Ovary (tissue), 10 donors: ENCODE measurements at places on chromosomes 1 and 21. TPM values are rescaled to one million over a fixed set of nuclear protein-coding genes. Genes with fewer than 3 reads are reported as not detected.

GRCh38 chr1:177849130-177849529, 120.7 kb downstream of the SEC16B start:
- DNase-seq, result no peak

GRCh38 chr1:231636157-231636556, 9.6 kb downstream of the DISC1 start:
- DNase-seq, result peak; percentile 44

DNA sequence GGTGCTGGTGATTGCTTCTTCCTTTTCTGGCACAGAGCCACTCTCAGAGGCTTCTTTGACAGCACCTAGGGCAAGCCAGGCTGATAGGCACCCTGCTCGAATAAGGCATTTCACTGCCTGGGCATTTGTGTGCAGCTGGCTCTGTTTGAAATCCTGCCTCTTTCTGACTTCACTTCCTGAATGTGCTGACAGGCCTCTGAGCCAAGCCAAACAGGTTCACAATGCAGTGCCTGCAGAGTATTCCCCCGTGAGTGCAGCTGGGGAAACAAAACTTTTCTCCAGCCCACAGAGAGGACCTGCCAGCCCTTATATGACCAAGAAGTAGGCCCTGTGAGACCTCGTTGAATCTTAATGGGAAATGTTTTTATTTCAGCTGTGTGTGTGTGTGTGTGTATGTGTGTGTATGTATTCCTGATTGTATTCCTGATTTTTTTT, 10.4 kb downstream of the JUN start:
- no peak for DNase-seq

- no peak for DNase-seq
Observed at GRCh38 chr21:14773777-14774345, 227.7 kb upstream of the SAMSN1 start.

DNA sequence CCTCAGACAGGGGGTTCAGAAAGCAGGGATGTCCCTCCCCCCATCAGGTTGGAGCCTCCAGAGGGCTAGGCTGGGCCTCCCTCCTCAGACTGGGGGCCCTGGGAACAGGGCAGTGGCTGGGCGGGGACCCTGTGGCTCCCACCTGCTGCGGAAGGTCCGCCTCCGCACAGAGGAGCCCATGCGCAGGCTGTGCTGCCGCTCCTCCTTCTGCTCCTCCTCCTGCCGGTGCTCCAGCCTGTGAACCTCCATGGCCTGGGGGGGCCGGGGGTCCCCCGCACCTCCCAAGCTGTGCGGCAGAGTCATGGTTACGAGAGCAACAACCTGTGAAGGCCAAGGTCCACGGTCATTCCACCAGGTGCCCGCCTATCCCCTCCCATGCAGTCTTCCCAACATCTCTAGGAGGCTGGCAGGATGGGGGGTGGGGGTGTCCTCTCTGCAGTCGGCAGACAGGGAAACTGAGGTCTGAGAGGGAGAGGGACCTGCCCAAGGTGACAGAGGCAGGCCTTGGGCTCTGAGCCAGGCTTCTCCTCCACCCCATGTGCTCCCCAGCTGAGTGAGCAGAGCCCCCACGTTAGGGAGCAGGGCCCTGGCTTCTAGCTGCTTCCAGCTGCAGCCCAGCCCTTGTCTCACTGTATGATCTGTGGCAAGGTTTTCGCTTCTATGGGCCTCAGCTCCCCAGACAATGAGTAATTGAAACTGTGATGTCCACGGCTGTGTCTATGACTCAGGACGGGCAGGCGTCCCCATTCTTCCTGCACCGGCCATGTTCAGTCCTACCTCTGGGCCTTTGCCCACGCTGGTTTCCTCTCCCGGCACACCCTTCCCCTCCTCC, 3.4 kb downstream of the MYOM3 start:
- no peak for DNase-seq

Gene FCRL1
- not detected for total RNA-seq

DNA sequence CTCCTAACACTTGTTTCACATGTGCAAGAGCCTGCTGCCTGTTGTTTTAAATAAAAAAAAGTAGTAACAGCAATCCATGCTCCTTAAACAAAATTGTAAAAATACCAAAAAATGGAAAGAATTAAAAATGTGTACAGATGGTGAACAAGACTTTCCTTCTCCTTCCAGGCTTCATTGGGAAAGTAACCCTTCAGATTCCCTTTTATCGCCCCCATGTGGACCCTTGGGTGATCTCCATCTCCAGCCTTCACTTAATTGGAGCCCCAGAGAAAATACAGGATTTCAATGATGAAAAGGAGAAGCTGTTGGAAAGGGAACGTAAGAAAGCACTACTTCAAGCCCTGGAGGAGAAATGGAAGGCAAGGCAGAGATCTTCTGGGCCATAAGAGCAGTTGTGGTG, 14.2 kb downstream of the VPS13D start:
- DNase-seq, result no peak

- DNase-seq, result no peak
Observed at GRCh38 chr1:78854556-78854955, 152.0 kb downstream of the ADGRL4 start.

- DNase-seq, result no peak
Observed at GRCh38 chr1:84971957-84972356, 25.0 kb downstream of the MCOLN2 start.

GRCh38 chr1:96482616-96483015, 239.0 kb upstream of the PTBP2 start:
- DNase-seq, result no peak

GRCh38 chr21:41396558-41397075, 29.4 kb upstream of the MX1 start:
- DNase-seq, result no peak

GRCh38 chr1:96049759-96050409, 671.7 kb upstream of the PTBP2 start:
- no peak for DNase-seq

GRCh38 chr1:169867012-169867675, 26.6 kb downstream of the SCYL3 start:
- DNase-seq, result no peak

DNA sequence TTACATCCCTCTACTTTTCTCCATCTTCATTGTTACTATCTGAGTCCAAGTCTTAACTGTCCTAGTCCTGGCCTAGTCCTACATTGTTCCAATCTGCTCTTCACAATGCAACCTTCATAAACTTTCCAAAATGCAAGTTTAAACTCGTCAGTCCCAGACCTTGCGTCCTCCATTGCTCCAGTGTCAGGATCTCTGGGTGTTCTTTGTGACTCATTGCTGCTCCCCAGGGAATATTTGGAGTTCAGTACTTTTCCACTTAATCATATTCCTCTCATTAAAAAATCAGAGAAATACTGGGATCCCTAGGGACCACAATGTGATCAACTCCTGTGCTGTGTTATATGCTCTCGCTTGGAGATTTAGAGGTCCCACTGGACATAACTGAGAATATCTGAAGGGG, 18.0 kb upstream of the KPRP start:
- DNase-seq, result no peak

DNA sequence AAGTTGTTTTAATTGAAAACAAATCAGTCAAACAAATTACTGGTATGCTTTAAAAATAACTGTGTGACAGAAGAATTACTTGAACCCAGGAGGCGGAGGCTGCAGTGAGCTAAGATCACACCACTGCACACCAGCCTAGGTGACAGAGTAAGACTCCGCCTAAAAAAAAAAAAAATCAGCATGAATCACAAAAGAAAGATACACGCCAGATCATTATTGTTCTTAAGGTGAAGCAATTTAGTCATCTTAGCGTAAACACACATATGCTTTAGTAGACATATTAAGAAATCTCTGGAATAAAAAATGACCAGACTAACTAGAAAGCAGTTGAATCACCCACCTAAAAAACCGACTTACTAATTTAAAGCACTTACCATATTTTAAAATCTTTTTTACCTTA, 20.2 kb downstream of the RERE start:
- DNase-seq, result no peak

DNA sequence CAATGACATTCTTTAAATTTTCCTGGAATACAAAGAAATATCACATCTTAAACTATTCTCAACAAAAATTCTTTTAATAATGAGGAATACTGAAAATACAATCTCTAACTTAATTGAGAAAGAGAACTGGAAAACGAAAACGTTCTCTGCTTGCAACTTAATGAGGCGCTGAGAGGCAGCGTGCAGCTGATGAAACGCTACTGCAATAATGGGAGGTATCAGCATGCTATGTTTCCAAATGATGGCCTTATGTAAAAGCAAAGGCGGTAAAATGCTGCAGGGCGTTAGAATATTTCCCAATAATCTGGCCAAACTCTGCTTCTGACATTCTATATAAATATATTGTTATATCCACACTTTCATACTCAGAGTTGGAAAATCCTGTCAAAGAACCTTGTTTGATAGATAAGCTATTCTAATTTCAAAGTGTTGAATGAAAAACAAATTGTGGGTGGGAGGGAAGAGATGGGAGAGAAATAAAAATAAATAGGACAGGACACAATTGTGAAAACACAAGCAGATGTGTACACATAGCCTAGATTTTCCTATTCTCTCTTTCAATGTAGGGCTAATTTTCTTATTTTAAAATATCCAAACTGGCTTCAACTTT, 70.9 kb downstream of the APP start:
- DNase-seq, result no peak

Gene TIE1
- 10.4 TPM for total RNA-seq

Gene CD48
- 0.61 TPM for total RNA-seq

GRCh38 chr1:21307210-21307609, 16.9 kb upstream of the ECE1 start:
- DNase-seq, result no peak

DNA sequence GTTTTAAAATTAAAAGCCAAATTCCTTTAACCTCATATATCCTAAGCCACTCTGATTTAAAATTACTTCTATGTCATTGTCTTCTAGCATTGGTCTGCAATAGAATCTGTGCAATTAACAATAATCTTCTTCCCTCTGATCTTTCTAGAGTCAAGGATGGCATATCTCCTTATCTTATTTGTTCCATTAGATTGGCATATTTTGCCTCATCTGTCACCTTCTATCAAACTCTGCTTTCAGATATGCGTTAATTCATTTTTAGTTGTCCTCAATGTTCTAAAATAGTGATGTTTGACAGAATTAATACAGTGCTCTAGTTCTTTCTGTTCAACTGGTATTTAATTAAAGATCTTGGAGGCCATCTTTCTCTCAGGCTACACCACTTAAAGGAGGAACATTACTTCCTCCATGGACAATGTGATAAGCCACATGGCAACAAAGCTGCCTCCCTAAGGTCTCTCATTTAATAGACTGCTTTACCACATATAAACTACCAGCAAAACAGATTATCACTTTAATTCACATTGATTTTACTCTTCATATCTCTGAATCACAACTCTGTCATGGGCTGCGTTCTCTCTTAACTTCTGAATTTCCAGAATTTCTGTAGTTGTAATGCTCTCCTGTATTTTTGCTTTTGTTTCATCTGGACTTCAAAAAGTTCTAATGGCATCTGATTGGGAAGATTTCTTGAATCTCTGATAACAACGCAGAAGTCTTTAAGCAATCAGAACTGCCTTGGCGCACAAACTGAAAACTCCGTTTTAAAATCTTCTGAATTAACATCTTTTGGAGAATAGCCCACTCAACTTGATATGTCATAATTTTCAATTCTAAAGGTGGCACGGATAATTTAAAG, 2.8 kb downstream of the NRIP1 start:
- DNase-seq, result no peak

GRCh38 chr1:246107516-246108277, 399.4 kb downstream of the SMYD3 start:
- no peak for DNase-seq

Gene FCMR
- 0.38 TPM for total RNA-seq

- DNase-seq, result no peak
Observed at GRCh38 chr1:121595089-121595488, 410.3 kb downstream of the SRGAP2C start.

Gene SPOCD1
- 1.0 TPM for total RNA-seq

DNA sequence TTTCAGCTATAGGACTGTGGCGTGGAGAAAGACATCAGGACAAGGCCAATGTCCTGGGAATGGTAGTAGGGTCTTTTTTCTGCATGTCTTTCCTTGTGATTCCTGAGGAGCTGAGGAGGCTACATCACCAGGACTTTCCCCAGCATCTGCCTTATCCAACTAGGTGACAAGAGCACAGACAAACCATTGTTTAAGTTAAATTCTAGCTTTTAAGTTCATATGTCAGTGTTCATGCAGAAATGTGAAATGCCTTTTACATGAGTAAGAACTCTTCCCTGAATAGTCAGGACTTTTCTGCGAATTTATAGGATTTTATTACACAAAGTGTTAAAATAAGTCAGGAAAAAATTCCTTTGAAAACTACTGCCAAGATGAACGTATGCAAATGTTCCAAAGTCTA, 154.2 kb downstream of the PTGER3 start:
- no peak for DNase-seq

Gene TMIGD3
- 3.2 TPM for total RNA-seq

DNA sequence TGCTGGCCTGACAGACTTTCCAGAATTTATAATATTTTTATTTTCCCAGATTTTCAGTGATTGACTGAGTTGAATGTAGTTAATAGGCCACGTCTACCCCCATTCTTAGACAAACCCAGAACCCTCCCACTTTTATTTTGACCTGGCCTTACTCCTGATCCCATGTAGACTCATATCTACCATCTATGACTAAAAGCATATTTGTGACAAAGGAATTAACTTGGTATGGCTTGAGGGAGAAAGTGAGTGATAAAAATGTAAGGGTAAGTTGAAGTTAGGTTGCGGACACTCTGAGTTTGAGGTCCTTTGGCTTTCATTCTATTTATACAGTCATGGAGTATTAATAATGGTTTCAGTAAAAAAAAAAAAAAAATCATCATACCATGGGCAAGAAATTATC, 168.4 kb downstream of the KCNK2 start:
- DNase-seq, result no peak

Gene COL24A1
- total RNA-seq, result 5.8 TPM

Gene OPRD1
- not detected for total RNA-seq

- DNase-seq, result no peak
Observed at GRCh38 chr1:176211396-176212165, 4.5 kb upstream of the COP1 start.
